ENCODE measurements at places on chromosomes 16 and 17. TPM values are rescaled to one million over a fixed set of nuclear protein-coding genes. Genes with fewer than 3 reads are reported as not detected.

The SPG7 gene
- total RNA-seq, result 123 TPM

DNA sequence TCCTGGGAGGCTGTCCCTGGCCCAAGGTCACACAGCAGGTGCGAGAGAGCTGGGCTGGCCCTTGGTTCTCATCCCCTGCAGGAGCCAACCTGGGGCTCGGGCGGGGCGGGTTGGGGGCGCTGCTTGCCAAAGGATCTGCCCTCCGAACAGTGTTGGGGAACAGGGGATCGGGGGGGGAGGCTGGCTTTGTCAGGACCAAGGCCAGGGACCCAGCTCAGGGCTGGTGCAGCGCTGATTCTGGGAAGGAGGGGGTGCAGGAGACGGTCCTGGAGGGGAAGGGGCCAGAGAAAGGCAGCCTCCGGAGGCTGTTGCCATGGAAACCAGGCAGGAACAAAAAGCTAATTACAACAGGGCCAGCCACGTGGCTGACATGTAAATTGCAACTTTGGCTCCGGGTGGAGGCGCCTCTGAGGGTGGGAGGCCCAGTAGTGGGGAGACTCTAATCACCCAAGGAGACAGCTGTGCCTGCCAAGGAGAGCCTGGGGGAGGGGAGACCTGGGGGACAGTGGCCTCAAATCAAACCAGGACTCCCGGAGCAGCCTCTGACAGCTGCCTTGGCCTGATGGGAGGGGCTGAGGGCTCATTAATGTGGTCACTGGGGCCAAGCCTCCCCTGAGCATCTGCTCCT, 1.3 kb downstream of the TUBB3 start:
- peak; percentile 66 for DNase-seq

DNA sequence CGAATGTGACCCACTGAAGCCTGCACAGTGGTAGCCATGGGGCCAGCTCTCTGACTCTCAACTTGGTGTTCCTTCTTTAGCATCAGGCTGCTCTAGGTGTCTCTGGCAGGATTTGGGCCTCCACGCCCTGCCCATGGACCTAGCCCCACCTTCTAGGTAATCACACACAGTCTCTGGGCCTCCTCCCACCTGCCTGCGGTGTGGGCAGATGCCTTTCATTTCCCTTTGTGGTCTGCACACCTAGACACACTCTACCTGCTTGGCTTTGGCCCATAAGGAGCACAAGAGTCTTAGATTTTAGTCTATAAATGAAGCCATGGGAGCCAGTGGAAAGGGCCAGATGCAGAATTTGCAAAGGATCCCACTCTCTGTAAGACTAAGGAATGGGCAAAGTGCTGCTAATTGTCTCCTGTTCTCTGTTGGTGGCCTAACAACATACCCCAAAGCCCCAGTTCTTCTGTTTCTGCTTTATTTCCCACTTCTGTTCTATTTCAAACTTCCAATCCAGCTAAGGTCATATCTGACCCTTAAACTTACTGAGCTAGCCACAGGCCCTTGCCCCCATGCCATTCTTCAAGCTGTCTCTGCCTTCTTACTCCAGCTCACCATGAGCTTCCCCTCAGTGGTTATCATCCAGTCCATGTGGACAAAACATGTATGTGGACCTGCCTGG, 7.2 kb upstream of the MFSD6L start:
- no peak for DNase-seq

DNA sequence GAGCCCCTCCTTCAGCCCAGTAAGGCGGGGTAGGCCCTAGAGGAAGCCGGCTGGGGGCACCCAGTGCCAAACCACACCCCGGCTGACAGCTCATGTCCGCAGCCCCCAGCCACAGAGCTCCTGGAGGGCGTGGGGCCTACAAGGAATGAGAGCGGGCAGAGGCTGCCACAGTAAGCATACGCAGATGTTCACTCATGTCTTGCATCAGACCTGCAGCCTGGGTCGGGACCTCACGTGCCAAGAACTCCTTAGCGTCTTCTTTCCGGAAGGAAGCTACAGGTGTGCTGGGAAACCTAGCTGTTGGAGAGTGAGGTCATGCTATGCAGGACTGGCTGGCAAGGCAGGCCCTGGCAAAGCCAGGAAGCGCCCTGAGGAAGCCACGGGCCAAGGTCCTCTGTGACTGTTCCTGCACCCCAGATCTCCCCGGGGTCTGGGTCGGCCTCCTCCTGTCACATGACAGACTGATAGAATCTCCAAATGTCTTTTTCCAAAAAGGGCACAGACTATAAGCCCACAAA, 1.6 kb downstream of the ZNF598 start:
- DNase-seq, result no peak

The SLC47A1 gene
- total RNA-seq, result 10.9 TPM

GRCh38 chr16:69485816-69486215, 61.4 kb downstream of the CYB5B start:
- DNase-seq, result no peak

DNA sequence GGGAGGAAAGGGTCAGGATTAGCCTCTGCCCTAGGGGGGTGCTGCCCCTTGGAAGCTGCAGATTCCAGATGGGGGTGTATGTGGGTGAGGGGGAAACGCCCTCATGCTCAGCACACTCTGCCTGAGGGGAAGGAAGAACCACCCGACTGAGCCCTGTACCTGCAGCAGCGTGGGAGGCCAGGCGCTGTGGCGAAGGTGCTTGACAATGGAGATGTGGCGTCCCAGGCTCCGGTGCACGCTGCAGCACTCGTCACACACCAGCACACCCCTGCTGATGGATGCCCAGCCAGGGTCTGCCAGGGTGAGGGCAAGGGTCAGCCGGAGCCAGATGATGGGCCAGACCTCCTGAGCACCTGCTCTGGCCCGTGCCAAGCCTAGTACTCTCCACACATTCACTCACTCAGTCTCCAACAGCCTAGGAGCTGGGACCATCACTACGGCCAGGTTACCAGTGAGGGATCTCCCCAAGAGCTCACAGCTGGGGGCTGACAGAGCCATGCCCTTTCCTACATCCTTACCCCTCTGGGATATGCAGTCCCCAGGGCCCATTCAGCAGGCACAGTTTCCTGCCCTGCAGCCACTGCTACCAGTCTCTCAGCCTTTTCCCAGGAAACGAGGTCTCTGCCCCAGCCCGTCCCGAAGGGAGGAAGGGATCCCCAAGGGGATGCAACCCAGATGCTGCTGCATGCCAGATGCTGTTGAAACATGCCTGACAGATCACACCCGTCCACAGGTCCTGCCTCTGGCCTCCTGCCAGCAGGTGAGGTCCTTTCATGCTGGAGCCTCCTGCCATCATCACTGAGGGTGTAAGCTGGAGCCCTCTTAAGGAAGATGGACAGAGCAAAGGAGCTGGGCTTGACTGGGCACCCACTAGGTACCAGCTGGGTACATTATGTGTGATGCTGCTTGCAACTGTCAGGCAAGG, 5.9 kb downstream of the GIT1 start:
- no peak for DNase-seq

The MYH8 gene
- 4,616 TPM for total RNA-seq

DNA sequence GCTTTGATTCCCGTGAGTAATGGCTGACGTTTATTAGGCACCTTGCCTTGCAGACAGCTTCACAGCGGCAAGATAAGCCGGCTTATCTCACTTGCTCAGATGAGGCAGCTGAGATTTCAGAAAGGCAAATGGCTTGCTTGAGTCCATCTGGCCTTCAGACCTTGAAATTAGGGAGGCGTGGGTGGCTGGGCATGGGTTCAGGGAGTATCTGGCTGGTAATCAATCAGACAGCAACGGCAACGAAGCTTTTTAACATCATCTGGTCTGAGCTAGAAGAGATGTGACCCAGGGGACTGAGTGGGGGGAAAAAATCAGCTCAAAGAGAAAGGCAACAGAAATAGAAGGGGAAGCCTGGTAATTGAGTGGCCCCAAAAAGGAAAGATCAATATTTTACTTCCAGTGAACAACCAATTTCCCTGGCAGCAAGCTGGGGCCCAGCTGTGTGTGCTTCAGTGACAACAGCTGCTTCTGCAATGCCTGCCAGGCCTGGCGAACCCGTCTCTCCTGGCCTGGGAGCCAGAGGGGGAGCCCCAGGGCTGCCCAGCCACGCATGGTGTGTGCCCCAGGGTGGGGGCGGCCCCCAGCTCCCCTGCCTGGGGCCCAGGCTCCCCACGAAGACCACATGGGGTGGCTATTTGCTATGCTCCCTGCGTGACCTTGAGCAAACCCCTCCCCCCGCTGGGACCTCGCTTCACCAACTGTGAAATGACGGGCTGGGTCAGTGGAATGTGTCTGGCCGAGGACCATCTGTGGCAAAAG, 34.0 kb downstream of the RAB11FIP4 start:
- DNase-seq, result peak; percentile 88

The GAN gene
- total RNA-seq, result 31.6 TPM

DNA sequence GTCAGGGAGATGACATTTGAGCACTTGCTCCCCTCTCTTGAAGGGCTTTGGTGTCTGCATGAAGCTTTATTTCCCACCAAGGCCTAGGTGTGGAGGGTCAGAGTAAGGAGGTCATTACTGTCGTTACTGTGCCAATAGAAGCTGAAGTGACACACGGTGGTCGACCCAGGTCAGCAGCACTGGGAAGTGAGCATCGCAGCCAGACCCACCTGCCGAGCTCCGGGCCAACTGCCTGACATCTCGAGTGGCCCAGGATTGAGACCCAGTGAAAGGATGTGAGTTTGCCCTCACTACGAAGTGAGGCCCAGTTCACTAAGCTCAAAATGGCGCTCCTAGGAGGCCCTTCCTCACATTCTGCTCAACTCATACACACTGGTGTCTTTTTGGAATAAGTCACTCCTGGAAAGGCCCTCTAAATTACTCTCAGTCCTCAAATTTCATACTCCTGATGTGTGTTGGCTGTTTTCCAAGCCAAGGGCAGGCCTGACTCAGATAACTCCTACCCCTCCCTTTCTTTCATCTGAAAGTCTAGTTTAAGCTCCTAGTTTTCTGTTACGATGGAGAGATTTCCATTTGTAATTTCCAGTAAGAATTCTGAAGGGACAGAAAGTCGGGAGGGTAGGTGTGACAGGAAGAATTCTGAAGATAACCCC, 200.4 kb downstream of the LGALS9B start:
- DNase-seq, result peak; percentile 80

The HAP1 gene
- total RNA-seq, result 0.41 TPM

The DBF4B gene
- 5.3 TPM for total RNA-seq

The LPO gene
- 6.4 TPM for total RNA-seq

GRCh38 chr17:33109336-33110072, 117.9 kb downstream of the SPACA3 start:
- no peak for DNase-seq

- DNase-seq, result no peak
Measured at GRCh38 chr17:39603304-39604016, 4.3 kb downstream of the NEUROD2 start.

The ALOXE3 gene
- total RNA-seq, result not detected

The LYZL6 gene
- total RNA-seq, result not detected

DNA sequence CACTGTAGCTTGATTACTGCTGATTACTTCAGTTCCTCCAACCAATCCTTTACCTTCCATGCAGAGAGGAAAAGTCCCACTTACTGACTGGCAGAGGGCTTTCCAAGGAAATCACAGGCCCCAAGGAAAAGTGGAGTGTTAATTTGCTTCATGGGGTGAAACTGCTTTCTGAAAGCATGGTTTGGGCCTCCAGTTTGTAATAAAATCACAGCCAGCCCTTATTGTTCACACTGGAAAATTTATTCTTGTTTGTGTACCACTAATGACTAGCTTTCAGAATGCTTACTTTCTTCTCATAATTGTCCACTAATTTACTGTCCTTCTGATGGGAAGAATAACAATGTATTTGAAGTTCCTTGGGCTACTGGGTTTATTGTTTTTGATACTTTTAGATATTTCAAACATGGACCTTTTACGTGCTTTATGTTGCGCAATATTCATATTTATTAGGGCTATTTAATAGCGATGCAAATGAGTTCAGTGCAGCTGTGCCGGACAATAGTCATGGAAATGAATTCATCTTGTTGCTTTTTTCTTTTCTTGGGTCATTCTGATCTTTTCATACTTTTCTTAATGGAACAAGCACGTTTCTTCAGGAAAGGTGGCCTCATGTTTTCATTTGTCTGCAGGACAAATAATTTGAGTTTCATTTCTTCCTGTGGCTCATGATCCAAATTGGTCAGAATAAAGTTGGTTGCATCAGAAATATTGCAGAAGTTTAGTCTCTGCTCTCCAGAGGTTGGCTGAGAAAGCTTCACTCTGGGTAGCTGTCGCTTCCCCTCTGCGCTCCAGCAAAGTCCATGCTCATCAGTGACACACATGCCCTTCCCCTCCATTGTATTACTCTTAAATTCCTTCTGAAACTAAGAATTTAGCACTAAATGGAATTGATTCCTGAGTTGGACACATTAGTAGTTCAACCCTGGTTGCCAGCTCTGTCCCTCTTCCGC, 128.7 kb downstream of the PRKCA start:
- no peak for DNase-seq

DNA sequence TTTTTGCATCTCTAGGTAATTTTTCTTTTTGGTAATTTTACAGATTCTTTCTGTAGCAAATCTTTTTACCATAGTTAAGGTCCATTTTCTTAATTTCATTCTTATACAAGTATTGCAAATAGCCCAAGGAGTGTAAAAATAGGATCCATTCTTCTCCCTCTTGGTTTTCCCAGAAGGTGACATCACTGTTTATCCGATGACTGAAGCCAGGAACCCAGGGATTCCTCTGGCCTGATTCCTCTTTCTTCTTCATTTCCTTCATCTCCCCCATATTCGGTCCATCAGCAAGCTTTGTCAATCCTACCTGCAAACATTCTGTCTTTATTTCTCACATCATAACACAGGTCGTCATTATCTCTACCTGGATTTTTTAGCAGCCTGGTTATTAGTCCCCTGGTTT, 5.3 kb downstream of the RBBP6 start:
- no peak for DNase-seq

GRCh38 chr17:38564869-38565268, 40.9 kb downstream of the SRCIN1 start:
- no peak for DNase-seq

DNA sequence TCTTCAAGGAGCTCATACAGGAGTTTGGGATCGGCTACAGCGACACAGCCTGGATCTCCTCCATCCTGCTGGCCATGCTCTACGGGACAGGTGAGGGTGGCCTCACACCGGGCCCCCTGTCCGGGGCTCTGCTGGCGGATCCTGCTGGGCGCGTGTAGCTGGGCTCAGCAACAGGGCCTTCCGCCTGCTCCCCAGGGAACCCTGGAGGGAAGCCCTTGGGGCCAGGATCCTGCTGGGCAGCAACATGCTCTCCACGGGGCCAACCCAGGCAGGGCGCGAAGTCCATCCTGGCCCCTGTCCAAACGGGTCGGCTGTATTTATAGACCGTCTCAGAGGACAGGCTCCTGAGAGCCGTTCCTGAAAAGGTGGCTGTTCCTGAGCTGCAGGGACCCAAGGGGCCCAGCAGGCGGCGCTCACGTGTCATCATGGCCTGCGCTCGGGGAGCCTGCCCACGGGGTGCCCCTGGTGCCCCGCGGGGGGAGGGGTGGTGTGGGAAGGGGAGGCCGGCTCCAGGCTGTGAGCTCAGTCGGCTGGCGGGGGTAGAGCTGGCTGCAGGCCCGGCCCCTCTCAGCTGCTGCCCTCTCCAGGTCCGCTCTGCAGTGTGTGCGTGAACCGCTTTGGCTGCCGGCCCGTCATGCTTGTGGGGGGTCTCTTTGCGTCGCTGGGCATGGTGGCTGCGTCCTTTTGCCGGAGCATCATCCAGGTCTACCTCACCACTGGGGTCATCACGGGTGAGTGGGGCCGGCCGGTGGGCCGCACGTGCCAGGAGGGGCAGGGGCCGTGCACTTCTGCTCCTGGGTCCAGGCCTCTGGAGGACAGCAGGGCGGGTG, 7.5 kb downstream of the SLC16A3 start:
- DNase-seq, result peak; percentile 93

- no peak for DNase-seq
Measured at GRCh38 chr17:41160648-41161047, at the start of gene KRTAP4-4. Gene KRTAP4-4 (minus strand): TSS chr17:41160748. CDS start chr17:41160691, 57 bp downstream.
